Myocyte (in vitro differentiated cells): ENCODE measurements at places on chromosomes 1 and 21. TPM values are rescaled to one million over a fixed set of nuclear protein-coding genes. Genes with fewer than 3 reads are reported as not detected.

GRCh38 chr1:25117233-25117823 is 115.0 kb downstream of the SYF2 start:
- no peak for DNase-seq

DNA sequence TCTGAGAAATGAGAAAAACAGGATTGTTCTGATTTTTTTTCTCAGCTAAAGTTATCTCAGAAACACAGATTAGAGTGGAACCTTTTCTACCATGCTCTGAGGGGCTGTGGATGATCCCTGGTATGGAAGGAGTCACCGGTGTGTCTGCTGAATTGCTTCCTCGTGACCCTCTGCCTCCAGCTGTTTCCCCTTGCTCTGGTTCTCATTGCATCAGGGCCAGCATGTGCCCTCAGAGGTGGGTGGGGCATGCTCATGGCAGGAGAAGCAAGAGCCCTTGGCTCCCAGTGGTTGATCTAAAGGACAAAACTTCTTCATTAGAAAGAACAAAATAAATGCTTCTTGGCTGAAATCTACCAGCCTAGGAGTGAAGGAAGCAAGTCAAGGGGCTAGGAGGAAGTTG is 183.2 kb upstream of the HMCN1 start:
- DNase-seq, result no peak

- no peak for DNase-seq
Observed at GRCh38 chr1:98417820-98418219, 243.7 kb upstream of the SNX7 start.

Gene MATN1
- 0.05 TPM in 1 of 2 replicates, not detected in the other for total RNA-seq

DNA sequence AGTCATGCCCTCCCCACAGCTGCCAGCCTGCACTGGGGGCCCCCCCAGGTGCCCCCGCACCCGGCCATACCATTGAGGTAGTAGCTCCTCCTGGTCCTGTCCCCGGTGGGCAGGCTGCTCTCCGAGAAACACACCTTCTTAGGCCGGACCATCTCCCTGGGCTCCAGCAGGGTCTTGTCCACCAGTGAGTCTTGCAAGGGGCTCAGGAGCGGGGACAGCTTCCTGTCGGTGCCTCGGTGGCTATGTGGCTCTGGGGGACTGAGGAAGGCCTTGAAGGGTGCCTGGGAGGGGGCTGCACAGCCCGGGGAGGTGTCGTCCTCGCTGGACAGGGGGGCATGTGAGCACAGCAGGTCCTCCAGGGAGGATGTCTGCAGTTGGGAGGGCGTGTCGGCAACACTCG is 12.9 kb upstream of the FTCD start:
- no peak for DNase-seq

- no peak for DNase-seq
Observed at GRCh38 chr1:230570724-230571360, 71.4 kb upstream of the COG2 start.
